Cerebellar nuclear complex (tissue), 1 donor: ENCODE measurements at places on chromosomes 1 and 21.

- DNase-seq, result no peak
Observed at GRCh38 chr1:160214481-160215140, 9.4 kb downstream of the PEA15 start.

DNA sequence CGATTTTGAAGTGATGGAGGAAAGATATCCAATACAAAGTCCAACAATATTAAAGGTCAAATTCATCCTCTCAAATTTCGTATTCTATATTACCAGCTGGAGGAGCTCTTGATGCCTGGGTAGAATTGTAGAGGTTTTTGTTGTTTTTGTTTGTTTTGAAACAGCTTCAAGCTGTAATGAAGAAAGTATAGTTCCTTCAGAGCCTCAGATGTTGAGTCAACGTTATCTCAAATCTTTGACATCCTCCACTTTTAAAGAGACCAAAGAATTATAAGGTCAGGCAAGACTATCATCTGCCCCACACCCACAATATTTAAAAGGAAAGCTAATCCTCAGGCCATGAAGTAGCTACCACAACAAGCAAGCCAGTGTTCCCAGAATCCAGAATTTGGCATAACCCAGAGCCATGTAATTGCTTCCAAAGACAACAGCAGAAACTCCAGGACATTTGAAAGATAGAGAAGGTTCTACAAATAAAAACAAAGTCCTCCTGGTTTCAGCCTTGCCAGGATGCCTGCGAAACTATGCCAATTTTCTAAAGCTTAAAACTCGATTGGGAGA is 24.9 kb downstream of the VAV3 start:
- DNase-seq, result no peak

- no peak for DNase-seq
Observed at GRCh38 chr1:241918879-241919278, 38.7 kb upstream of the BECN2 start.

DNA sequence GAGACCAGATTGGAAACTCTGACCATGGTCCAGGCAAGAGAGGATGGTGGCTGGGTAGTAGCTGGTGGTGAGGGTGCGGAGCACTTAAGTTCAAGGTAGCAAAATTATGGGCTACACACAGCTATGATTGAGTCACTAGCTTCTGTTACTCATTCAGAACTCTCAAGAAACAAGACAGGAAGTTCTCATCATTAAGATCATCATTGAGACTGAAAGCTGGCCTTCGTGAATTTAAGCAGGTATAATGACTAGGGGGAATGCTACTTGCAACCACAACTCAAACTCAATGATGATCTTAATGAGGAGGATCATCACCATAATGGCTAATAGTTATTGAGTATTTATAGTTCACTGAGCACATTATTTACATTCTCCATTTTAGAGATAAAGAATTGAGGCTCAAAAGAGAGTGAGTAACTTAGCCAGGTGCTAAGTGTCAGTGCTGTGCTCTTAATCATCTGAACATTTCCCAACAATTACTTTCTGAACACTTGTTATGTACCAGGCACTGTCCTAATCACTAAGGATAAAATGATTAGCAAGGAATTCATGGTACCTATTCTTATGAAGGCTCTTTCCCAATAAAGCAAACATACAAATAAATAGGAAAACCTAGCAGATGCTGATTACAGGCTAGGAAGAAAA is 286.3 kb upstream of the C1orf105 start:
- DNase-seq, result no peak

- no peak for DNase-seq
Observed at GRCh38 chr21:20108976-20109540, 889.2 kb upstream of the NCAM2 start.

DNA sequence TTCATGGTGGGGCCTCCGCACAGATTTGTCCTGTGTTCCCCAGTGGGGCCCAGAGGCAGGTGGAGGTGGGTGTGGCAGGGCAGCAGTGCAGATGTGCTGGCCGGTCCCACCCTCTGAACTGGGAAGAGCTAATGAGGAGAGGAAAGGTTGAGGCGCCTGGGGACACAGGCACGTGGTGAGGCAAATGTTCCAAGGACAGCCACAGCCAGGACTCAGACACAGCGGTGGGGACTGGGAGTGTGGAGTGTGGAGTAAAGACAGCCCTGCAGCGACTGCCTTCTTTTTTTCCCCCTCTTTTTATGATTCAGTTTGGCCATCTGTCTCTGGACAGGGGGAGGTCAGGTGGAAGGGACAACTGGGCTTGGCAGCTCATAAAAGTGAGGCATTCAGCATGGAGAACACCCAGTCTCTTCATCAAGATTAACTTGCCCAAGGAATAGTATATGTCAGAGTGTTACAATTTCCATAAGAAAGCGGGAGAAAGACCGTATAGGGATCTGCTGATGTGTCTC is 104.2 kb upstream of the GCLM start:
- DNase-seq, result no peak

DNA sequence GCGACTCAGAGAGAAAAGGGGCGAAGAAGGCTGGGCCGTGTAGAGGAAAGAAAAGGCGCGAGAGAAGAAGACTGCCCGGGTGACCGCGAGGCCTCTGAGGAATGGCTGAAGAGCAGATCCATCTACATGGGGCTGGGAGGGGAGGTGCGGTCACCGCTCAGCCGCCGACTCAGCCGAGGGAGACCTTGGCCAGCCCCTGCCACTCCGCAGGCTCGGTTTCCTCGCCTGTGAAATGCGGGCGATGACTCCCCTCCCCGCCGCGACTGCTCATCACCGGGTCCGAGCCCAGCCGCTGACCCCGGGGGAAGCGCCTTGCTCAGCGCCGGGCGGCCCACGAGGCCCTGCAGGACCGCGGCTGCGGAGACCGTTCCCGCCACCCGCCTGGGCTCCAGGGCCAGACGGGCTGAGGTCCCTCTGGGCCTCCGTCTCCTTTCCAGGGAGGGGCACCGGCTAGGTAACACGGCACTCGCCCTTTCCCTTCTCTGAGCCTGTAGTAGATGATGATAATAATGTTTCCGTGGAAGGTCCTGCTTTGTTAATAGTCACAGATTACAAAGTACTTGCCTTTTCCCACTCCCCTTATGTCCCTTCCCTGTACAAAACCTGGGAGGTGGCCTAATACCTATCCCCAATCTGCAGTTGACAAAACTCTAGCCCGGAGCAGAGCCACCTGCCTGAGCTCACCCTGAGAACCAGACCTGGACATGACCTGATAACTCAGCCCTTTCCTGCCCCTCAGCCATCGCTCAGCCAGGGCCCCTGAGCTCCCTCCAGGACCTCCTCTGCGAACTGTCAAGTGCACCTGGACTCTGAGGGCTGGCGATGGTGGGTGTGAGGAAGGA is 1.6 kb upstream of the BSND start:
- no peak for DNase-seq

DNA sequence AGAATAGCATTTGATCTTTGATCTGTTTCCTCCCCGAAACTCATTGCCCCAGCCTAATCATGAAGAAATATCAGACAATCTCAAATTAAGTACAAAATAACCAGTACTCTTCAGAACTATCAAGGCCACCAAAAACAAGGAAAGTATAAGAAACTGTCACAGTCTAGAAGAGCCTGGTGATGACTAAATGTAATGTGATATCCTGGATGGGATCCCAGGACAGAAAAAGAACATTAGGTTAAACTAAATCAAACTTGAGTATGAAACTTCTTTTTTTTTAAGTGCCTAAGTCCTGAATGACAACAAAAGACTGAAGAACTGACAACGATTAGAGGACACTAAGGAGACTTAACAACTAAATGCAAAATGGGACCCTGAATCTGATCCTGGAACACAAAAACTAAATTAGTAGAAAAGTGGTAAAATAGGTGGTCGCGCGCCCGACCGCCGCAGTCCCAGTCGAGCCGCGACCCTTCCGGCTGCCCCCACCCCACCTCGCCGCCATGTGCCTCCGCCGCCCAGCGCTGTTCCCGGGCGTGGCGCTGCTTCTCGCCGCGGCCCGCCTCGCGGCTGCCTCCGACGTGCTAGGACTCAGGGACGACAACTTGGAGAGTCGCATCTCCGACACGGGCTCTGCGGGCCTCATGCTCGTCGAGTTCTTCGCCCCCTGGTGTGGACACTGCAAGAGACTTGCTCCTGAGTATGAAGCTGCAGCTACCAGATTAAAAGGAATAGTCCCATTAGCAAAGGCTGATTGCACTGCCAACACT is 5.5 kb upstream of the PRKAB2 start:
- DNase-seq, result no peak

GRCh38 chr1:94345148-94345721 is 73.0 kb upstream of the ABCD3 start:
- DNase-seq, result no peak

- no peak for DNase-seq
Observed at GRCh38 chr1:31421371-31422040, 8.5 kb downstream of the SERINC2 start.

DNA sequence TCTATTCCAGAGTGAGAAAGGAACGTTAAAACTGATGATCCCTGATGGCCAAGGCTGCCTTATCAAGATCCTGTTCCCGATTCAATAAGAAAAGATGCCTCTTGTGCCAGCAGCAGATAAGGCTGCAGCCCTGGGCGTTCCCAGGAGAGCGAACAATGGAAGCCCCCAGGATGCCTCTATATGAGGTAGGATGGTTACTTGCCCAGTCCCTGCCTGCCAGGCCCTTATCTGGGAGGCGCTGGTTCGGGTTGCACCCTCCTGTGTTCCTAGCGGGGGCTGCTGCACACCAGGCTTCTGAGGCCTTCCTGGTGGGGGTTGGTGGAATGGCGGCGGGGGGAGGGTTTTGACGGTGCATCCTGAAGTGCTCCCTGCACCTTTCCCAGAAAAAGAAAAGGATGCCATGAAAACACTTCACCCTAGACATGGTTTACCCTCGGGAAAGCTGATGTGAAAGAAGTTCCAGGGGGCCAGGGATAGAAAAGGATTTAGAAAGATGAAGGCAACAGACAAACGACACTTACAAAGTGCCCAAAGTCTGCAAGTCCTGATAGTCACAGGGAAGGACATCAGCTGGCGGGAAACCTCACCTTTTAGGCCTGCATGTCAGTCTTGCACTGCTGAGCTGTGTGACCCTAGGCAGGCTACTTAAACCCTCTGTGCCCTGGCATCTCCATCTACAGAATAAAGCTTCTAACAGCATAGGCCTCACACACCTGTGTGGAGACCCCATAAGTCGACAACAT is 100.3 kb downstream of the KCNJ15 start:
- no peak for DNase-seq

- no peak for DNase-seq
Observed at GRCh38 chr1:36510418-36510817, 27.7 kb upstream of the CSF3R start.

- no peak for DNase-seq
Observed at GRCh38 chr1:30008998-30009657, 714.3 kb downstream of the MATN1 start.

DNA sequence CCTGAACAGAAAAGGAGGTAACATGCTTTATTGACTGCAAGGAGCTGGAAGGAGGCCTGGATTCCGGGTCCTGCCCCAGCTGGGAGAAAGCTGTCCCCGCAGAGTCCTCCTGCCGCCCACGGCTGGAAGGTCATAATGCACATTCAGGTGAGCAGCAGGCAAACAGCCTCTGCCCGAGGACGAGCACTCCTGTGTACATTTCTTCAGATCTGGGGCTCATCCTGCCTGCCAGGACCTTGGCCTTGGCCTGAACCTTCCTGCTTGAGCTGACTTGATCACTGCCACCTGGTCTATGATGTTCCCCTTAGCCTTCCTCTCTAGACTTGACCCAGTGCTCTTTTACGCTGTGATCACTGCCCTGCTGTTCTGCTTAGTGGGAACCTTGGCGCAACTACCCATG is 17.9 kb upstream of the ZNF436 start:
- no peak for DNase-seq

DNA sequence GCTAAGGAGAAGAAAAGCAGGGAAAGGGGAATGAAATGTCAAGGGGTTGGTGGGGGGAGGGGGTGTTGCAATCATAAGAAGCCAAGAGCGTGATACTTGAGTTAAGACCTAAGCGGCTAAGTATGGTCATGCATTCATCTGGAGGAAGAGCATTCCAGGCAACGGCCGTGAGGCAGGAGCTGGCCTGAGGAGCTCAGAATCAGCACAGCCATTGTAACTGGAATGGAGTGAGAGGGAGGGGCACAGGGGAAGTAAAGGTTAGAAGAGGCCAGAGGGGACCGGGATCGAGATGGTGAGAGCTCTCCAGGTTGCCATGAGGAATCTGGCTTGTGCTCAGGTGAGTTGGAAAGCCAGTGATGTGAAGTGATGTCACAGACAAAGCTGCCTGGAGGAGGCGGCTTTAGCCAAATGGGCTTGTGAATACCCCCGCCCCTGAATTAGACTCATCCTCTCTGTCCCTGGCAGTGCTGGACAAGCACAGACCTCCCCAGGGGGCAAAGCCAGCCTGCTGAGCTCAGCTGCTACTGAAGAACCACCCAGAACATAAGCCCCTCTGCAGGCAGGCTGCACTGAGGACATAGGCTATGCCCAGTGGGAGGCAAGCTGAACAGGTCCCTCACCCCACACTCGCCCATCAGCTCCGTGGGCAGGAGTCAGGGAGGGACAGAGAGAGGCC is 61.1 kb upstream of the LAPTM5 start:
- DNase-seq, result no peak

GRCh38 chr1:170044187-170044586 is 30.3 kb downstream of the KIFAP3 start:
- no peak for DNase-seq

- no peak for DNase-seq
Observed at GRCh38 chr1:205578780-205579571, 52.8 kb downstream of the ELK4 start.

DNA sequence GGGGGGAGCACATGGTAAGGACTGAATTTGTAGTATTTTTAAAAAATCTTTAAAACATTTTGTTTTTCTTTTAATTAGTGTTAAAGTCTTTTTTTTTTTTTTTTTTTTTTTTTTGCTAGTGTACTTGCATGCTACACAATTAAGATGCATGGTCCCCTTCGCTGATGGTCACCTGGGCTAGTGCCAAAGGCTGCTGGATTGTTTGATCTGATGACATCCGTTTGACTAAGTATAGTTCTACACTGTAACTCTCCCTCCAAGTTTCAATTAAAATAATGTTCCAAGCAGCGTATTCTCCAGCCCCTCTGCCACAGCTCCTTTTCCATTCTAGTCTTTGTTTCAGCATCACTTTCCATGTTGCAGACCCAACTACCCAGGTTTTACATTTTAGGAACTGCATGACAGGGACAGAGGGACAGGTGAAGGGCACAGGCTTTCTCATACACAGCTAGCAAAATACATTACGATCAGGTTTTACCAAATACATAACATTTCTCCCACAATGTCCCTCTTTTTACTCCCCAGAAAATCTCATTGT is 852 bp upstream of the RAVER2 start:
- DNase-seq, result no peak

- DNase-seq, result no peak
Observed at GRCh38 chr1:2546515-2547209, 9.5 kb upstream of the TNFRSF14 start.

DNA sequence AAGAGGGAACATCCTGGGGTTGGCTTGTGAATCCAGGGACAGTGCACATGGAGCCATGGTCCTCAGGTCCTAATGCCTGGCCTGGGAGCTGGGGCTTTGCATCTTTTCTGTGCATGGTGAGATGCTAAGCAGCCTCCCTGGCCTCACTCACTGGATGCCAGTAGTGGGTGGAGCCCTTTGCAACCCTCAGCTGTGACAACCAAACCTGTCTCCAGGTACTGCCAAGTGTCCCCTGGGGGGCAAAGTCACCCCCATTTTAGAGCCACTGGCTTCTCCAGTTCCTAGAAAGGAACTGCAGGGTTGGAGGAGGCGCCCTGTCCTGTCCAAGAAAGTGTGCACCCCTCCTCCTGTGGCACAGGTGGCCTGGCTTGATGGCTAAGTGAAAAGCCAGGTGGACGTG is 44.6 kb upstream of the GRIK3 start:
- DNase-seq, result no peak
